Inflammatory macrophage (primary cell): ENCODE measurements at places on chromosomes 5 and 9.

DNA sequence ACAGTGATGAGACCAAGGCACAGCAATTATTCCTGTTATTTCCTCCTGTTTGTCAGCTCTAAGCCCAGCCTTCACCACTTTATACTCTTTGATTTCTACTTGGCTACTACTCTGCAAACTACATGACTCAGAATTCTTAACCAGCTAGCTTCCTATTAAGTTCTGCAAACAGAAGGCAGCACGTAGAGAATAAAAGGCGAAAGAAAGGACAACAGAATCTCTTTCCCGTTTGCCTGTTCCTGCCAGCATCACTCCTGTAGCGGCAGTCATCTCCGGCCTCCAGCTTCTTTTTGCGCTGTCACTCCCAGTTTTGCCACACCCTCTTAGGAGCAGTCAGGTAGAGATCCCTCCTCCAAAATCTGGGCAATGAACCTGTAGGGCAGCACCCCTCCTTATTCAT, 29.9 kb downstream of the DPYSL3 start:
- DNase-seq, result no peak

GRCh38 chr9:3241290-3241689, 284.5 kb downstream of the RFX3 start:
- DNase-seq, result no peak

- peak; percentile 63 for DNase-seq
Observed at GRCh38 chr9:35518981-35519679, 29.2 kb downstream of the RUSC2 start.

DNA sequence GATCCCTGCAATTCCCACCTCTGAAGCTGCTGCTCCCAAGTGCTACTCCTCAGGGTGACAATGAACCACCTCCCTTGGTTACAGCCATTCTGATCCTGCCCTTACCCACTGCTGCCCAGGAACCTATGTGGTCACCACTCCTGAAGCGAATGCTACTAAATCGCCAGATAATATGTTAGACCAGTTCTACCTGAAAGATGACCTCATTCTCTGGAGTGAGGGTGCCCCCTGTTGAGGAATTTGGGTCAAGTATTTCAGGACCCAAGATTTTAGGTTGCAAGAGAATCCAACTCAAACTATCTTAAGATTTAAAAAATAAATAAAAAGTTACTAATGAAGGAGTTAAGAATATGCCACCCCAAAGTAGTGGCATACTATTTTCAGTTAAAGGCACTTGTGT, 5.8 kb upstream of the SNAPC3 start:
- peak; percentile 45 for DNase-seq

DNA sequence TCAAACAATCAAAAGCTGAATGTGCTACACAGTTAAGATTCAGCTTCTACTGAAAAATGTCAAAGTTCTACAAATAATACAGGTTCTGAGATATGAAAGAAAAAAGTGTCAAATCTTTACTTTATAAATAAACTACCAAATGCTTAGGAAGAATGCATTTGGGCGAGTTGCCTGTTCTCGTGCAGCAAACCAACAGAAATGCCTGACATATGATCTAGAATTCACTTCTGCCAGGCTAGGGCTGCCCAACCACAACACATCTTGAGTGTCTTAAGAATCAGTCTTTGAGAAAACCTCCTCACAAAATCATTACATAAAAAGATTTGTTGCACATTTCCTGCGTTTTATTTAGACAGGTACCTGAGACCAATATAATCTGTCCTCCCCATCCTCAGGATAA, 42.2 kb downstream of the ANKH start:
- no peak for DNase-seq

GRCh38 chr9:136538599-136539426, 7.0 kb downstream of the NOTCH1 start:
- DNase-seq, result peak; percentile 55

GRCh38 chr5:92401492-92401891, 1018.4 kb upstream of the ARRDC3 start:
- no peak for DNase-seq

DNA sequence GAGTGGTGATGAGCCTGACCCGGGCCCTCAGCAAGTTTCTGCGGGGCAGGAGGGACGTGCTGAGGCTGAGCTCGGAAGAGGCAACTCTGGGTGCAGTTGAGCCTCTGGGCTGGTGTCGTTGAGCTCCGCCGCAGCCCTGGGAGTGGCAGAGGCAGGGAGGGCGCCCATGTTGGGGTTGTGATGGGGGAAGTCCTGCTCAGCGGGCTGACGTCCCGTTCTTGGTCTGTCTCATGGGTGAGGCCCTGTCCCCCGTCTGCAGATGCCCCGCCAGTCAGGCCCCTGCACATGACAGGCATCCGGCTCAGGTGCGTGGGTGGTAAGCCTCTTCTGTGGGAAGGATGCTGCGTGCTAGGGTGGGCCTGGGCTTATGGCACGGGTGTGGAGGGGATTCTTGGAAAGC, 64.3 kb downstream of the RXRA start:
- DNase-seq, result peak; percentile 34

- no peak for DNase-seq
Observed at GRCh38 chr5:68673106-68673822, 420.6 kb upstream of the SLC30A5 start.

DNA sequence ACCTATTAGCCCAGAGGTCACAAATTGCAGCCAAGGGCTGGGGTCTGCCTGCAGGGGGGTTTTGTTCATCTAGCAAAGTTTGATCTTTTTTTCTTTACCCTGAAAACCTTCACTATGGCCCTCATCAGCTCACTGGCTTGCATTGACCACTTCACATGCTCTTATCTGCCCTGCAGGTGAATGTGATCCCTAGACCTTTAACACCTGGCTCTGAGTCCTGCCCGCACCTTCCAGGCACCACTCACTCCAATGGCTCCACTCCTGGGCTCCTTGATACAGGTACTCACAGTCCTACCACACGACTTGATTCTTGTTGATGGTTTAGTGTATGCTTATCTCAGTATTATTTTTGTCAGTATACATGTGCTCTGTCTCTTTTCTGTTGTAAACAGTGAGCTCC, 92.5 kb downstream of the FEM1C start:
- DNase-seq, result no peak

- no peak for DNase-seq
Observed at GRCh38 chr9:130474106-130474505, 29.3 kb downstream of the ASS1 start.

- no peak for DNase-seq
Observed at GRCh38 chr5:55467862-55468551, 66.8 kb downstream of the PLPP1 start.

- DNase-seq, result no peak
Observed at GRCh38 chr9:137172901-137173795, 1.3 kb upstream of the TMEM210 start.

DNA sequence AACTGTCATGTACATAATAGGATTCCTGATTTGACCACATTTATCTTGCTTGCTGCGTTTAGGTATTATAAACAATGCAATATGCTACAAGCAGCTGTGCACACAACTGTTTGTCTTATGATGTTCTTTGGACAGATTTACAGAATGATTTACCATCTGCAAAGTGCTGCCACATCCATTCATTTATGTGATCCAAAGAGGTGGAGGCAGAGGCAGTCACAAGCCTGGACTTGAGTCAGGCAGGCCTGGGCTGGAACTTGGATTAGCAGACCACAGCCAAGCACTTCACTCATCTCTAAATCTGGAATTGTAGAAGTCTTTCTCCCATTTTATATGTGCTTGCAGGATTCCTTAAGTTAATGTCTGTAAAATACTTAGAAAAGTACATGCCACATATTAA, 149.0 kb downstream of the INSYN2B start:
- DNase-seq, result no peak
